Epithelial cell of alveolus of lung (primary cell): ENCODE measurements at places on chromosomes 4 and X. TPM values are rescaled to one million over a fixed set of nuclear protein-coding genes. Genes with fewer than 3 reads are reported as not detected.

Gene DGKQ
- 8.7 and 11.4 TPM in 2 replicates for total RNA-seq

Gene ASB5
- total RNA-seq, result 3.9 TPM in 1 of 2 replicates, not detected in the other

Gene STS
- 1.3 and 1.7 TPM in 2 replicates for total RNA-seq

Gene PDCL2
- total RNA-seq, result not detected in 2 replicates

Gene FAM13A
- 16.7 and 44.1 TPM in 2 replicates for total RNA-seq

Gene NALF2
- under 0.01 TPM in 1 of 2 replicates, not detected in the other for total RNA-seq

Gene ENAM
- total RNA-seq, result not detected in 2 replicates

Gene EDA
- 0.65 and 0.96 TPM in 2 replicates for total RNA-seq

Gene SORBS2
- 3.2 and 4.1 TPM in 2 replicates for total RNA-seq

Gene ARHGAP36
- not detected in 2 replicates for total RNA-seq

Gene PARM1
- 0.65 and 1.2 TPM in 2 replicates for total RNA-seq

Gene CLGN
- 3.0 and 7.1 TPM in 2 replicates for total RNA-seq

Gene FAAH2
- 0.26 and 3.3 TPM in 2 replicates for total RNA-seq

Gene SMAD1
- total RNA-seq, result 29.0 and 35.1 TPM in 2 replicates

Gene NEIL3
- 8.4 and 9.9 TPM in 2 replicates for total RNA-seq

Gene ASB9
- 1.4 TPM in 1 of 2 replicates, not detected in the other for total RNA-seq

Gene ERVMER34-1
- total RNA-seq, result 0.13 and 3.0 TPM in 2 replicates

Gene FABP2
- not detected in 2 replicates for total RNA-seq
